ENCODE measurements at places on chromosomes 4 and X. TPM values are rescaled to one million over a fixed set of nuclear protein-coding genes. Genes with fewer than 3 reads are reported as not detected.

VCX gene
- total RNA-seq = not detected

RNF175 gene
- not detected for total RNA-seq

DTHD1 gene
- total RNA-seq = not detected

USP17L21 gene
- not detected for total RNA-seq

STPG2 gene
- total RNA-seq = not detected

PNCK gene
- not detected for total RNA-seq

DACH2 gene
- not detected for total RNA-seq

NPY1R gene
- total RNA-seq = not detected

DNA sequence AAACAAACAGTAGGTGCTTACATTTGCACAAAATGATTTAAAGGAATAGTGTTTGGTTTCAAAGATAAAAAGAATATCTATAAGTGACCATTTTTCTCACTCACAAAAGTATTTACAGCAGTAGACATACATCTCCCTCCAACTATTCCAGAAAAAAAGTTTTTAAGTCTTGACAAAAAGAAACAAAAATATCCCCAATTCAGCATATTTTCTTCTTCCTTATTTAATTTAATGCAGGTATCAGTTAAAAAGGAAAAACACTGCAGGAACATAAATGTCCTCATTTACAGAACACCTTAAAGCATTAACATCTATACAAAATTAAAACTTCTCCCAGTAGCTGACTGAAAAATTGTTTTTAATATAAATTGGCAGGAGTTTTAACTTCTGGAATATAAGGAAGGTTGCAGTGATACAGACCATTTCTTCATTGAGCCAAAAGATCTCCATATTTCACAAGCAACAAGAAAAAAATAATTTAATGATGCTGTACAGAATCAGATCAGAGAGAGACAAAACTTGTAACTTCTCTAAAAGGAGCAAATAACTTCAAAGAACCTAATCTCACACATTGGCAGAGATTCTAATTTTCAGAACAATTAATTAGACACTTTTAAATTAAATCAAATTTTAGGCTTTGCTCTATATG is 4.3 kb downstream of the MAB21L2 start:
- no peak for DNase-seq

GRCh38 chr4:128854433-128854832 is 44.9 kb downstream of the JADE1 start:
- peak; percentile 29 for DNase-seq

GRCh38 chr4:129092631-129093190 is 628 bp downstream of the SCLT1 start:
- no peak for DNase-seq

DNA sequence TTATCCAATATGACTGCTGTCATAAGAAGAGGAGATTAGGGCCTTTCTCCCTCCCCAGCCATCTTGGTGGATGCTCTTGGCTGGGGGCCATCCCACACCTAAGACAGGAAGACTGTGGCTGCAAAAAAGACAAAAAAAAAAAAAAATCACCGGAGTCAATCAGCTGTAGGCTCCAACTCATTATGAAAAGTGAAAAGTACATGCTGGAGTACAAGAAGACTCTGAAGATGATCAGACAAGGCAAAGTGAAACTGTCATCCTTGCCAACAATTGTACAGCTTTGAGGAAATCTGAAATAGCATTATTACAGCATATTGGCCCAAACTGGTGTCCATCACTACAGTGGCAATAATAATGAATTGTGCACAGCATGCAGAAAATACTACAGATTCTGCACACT is 5.2 kb downstream of the EGFL6 start:
- no peak for DNase-seq

GRCh38 chr4:623914-624566 is 1.3 kb upstream of the PDE6B start:
- DNase-seq = no peak

- DNase-seq = peak; percentile 71
These were observed at the start of gene YIPF6 for GRCh38 chrX:68498508-68499379. Gene YIPF6, plus strand, starts transcription at chrX:68499051. Its CDS starts 16 bp downstream, at chrX:68499067.

GRCh38 chr4:25859429-25860148 is 3.2 kb downstream of the SEL1L3 start:
- DNase-seq = peak; percentile 63

DNA sequence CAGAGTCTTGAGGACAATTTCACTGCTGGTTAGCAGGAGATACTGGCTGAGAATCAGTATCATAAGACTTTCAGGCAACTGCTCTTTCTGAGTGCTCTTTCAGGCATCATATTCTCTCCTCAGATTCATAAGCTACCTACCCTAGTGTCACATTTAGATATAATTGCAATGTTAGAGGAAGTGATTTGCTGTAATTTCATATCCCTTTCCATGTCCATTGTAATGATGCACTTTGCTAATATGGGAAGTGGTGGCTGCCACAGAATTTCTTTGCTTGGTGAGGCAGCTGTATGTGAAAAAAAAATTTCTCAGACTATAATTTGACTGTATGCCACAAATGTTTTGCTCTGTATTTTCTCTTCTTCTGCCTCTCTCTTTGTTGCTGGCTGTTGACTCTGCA is 63.3 kb downstream of the DOCK11 start:
- DNase-seq = no peak

- DNase-seq = peak; percentile 71
These were observed 230.0 kb downstream of the CCSER1 start for GRCh38 chr4:90357117-90357710.

- DNase-seq = no peak
These were observed 11.4 kb downstream of the FTSJ1 start for GRCh38 chrX:48487362-48487798.

DNA sequence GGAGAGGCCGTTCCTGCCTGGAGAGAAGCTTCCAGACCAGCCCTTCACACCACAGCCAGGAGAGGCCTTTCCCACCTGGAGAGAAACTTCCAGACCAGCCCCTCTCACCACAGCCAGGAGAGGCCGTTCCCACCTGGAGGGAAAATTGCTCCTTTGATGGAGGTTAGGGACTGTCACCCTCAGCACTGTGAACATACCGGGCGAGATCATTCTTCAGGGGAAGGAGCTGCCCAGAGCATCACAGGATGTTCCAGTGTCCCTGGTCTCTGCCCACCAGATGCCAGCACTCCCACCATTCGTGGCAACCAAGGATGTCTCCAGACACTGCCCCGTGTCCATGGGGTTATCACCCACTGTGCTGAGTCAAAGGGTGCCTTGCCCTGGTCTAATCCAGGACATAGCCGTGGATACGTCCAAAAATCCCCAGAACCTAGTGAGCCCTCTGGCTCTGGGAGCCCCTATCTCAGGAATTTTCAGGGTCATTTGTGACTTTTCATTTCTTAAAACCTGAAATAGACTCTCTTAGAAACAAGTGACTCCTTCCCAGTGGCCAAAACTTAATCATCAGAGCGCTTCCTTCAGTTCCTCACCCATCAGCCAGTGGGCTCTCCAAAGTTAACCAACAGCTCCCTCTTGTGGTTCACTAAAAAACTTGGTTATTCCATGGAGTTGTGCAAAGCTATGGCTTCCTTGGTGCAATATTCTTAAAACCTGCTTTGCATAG is 80.2 kb downstream of the CRMP1 start:
- DNase-seq = peak; percentile 36
